Left renal pelvis (tissue), 4 donors: ENCODE measurements at places on chromosomes 5 and 9.

GRCh38 chr9:96651626-96652025 is 3.5 kb downstream of the PRXL2C start:
- DNase-seq = no peak

GRCh38 chr9:90807006-90807405 is 5.4 kb downstream of the SYK start:
- DNase-seq = no peak

DNA sequence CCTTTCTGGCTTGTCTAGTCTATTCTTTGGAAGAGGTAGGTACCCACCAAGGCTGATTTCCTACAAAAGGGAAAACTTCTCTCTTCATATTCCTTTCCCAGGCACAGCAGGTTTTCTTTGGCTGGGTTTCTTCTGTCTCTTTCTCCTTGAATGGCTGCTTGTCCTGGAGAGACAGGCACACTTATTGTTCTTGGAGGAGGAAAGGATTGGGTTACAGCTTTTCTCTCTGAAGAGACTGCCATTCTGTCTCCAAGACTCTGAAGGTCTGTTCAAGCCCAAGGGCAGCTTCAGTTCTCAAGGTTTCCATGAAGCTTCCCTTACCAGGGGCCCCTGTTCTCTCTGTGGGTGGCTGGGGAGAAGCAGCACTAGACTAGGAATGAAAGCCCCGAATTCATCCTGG is 33.9 kb downstream of the ACTBL2 start:
- no peak for DNase-seq

- DNase-seq = no peak
Measured at GRCh38 chr9:112279501-112279900, 53.9 kb downstream of the PTBP3 start.

- DNase-seq = no peak
Measured at GRCh38 chr9:130197386-130197785, 25.2 kb downstream of the NCS1 start.

DNA sequence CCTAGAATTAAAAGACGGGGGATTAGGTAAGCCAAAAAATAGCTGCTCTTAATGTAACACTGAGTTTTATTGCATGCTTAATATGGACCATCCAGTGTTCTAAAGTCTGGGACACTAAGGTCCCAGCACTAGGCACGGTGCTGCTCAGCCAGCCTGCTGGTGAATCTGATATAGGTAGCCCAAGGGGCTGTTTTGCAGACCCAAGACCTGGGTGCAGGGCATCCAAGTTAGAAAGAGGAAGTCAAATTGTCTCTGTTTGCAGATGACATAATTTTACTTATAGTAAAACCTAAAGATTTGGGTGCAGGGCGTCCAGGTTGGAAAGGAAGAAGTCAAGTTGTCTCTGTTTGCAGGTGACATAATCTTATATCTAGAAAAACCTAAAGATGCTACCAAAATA is 17.8 kb downstream of the IFNA5 start:
- DNase-seq = no peak

- DNase-seq = no peak
Measured at GRCh38 chr5:140443-140829, 48.5 kb downstream of the PLEKHG4B start.

- DNase-seq = no peak
Measured at GRCh38 chr5:68046445-68046844, 169.1 kb upstream of the PIK3R1 start.

DNA sequence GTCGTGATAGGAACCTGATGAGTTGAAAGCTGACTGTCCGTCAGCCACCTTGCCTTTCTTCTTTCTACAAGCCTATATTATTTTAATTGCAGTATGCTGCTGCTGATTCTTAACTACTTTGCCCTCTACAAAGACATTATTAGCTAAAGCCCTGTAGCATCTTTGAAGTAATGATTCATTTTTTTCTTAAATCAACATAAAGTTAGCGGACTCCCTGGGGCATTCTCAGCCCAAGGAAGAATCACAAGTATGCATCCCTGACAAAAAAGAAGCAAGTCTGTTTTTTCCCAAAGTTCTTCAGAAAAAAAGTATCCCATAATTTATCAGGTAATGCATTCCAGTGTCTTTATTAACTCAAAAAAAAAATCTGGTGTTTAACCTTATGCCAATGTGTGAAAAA is 69.5 kb upstream of the TAS2R1 start:
- no peak for DNase-seq

DNA sequence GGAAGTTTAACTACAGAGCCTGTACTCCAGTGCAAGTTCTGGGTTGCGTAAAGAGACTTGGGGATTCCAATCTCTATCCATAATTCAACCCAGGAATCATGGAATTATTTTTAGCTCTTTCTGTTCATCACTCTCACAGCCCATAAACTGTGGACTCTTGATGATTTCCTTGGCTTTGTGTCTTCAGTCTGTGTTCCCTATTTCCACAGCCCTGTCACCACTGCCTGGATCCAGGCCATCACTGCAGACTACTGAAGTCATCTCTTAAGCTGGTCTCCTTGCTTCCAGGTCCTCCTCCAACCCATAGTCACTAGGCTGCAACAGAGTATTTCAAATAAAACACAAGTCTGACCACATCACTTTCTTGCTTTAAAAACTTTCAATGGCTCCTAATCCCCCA is 211.7 kb downstream of the PLK2 start:
- DNase-seq = no peak

DNA sequence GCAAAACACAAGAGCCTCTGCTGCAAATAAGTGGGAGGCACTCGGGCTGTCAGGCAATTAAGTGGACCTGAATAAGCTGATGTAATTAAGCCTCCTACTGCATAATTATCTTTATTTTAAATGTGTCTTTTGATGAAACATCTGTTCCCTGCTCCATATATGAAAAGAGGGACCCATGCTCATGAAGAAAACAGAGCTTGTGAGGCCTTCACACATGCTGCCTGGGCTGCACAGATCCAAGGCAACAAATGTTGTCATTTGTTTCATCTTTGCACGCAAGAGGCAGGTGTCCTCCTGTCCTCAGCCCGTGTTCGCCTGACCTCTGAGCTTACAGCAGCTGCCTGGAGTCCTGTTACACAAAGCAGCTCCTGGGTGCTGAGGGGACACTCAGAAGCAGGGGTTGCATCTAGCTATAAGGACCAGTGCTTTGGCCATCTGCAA is 381.1 kb downstream of the ZNF608 start:
- no peak for DNase-seq

- peak; percentile 89 for DNase-seq
Measured at GRCh38 chr9:3525836-3526164, at the start of gene RFX3. Gene RFX3 (minus strand): TSS chr9:3526001. CDS start chr9:3395588, 130,413 bp downstream.

- no peak for DNase-seq
Measured at GRCh38 chr5:23474315-23474714, 33.1 kb upstream of the PRDM9 start.

DNA sequence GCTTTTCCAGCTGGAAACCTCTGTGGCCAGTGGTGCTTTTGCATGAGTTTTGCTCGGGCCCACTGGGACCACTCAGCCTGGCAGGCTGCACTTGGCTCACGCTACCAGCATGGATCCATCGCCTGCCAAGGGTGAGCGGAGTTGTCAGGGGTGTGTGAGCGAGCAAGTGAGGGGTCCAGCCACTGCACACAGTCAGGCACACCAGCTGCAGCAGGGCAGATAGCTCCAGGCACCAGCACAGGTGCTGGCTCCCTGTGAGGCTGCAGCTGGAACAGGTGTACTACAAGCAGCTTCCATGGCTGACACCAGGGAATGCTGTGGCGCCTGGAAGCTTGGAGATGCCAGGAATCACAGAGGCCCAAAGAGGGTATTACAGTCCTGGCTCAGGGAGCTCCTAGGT is 391.2 kb upstream of the SGCD start:
- no peak for DNase-seq

DNA sequence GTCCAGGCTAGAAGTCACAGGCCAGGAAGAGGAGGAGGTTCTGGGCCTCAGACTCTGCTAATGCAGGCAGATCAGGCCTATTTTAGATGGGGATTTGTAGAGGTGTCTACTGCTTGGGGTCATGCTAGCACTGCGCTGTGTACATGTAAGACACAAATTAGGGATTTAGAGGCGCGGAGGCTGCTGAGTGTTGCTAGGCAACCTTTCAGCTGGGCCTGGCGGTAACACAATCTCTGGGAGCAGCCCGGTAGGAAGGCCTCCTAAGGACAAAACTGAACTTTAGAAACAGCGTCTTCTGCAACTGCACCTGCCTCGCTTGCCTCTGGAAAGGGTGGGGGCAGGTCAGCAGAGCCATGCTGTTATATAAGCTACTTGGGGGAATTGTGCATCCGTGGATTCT is 147.9 kb downstream of the MACROH2A1 start:
- DNase-seq = no peak

DNA sequence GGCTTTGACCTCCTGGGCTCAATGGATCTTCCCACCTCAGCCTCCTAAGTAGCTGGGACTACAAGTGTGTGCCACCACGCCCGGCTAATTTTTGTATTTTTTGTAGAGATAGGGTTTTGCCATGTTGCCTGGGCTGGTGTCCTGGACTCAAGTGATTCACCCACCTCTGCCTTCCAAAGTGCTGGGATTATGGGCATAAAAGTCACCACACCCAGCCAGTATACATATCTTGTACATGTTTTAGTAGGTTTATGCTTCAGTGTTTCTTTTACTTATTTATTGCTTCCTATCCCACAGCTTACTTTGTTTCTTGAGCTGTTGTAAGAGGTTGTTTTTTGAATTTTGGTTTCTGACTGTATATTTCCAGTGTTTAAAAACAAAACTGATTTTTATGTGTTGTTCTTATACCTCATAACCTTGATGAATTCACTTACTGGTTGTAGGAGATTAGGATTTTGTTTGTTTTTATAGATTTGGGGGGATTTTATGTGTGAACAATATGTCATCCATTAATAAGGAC is 12.9 kb downstream of the FBXW5 start:
- no peak for DNase-seq

- no peak for DNase-seq
Measured at GRCh38 chr9:34085581-34086500, 37.2 kb upstream of the UBAP2 start.

DNA sequence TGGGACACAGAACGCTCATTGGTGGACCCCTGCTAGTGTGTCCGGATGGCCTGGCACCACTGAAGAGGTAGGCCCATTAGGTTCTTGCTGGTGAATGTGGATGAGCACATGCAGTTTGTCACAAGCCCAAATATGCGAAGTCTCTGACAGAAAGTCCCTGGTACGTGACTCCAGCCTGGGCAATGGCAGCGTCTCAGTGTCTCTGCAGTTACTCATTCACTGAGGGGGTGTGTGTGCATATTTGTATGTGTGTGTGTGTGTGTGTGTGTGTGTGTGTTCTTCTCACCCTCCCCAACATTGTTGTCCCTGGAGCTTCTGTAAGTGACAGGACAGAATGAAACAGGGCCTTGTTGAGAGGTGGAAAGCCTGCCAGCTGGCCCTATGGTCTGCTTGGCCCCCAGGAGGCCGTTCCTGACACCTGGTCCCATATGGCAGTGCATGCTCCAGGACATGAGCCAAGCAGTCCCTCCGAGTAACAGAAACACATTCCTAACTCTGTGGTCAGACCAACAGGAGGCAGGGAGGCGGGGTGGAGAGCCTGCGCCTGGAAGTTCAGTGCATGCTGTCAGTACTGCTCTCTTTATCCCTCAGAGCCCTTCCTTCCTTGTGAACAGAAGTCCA is 169.9 kb downstream of the SLC28A3 start:
- no peak for DNase-seq

- DNase-seq = no peak
Measured at GRCh38 chr9:134564431-134565170, 77.0 kb upstream of the COL5A1 start.

DNA sequence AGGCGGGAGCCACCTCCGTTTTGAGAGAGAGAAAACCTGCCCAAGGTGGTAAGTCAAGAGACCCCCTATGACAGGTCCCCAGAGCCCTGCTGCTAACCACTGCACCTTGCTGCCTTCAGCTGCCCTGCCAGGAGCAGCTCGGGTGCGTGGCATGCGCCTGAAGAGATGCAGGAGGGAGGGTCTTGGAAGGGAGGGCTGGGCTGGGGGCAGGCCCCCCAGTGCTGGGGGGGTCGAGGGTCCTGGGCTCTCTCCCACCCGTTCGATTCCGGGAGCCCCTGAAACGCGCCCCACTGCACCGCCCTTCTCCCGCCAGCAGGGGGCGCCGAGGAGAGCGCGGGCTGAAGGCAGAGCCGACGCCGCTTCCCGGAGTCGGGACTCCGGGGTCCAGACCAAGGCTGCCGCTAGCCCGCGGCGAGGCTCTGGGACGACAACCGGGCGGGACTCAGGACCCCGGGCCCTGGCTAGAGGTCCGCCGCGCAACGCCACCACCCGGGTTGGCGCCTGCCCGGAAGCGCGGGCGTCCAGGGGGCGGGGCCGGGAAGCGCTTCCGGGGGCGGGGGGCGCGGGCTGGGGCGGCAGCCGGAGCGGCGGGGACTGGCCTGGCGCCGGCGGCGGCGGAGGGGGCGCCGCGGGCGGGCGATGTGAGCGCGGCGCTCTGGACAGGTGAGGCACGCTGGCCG is at the start of gene ZBTB34:
Gene ZBTB34, plus strand, starts transcription at position 563 of the 680 bp plus-strand sequence. CDS start 18,761 bp downstream, outside the sequence.
- no peak for DNase-seq
